ENCODE measurements at places on chromosomes 2 and 18.

DNA sequence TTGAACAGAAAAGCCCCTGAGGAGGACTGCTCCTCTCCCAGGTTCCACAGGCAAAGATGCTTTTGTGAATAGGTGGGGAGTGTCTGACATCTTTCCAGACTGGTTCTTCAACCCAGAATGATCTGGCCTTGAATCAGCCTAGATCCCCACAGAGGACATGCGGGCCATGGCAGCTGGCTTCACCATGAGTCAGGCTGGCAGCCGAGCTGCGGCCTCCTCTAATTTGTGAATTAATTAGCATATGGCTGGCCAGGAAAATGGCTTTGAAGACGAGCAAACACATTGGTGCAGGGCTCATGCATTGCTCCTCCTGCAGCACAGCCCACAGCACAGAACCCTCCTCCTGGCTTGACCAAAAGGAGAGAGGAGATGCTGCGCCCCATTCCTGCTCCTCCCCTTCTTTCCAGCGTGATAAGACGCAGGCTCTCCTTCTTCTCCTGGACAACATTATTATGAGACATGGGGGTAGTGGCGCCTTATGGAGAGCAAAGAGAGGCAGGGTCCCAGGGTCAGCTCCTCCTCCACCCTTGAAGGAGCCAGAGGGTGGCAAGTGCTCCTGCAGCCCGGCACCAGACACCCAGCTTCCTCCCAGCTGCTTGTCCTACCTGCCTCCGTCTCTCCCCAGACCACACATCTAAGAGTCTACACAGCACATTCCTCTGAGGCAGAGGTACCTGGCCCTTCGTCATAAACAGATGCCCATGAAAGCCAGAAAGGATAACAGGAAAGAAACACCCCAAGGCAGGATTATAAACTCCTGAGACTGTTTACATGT, 66.7 kb downstream of the EDAR start:
- DNase-seq = no peak

DNA sequence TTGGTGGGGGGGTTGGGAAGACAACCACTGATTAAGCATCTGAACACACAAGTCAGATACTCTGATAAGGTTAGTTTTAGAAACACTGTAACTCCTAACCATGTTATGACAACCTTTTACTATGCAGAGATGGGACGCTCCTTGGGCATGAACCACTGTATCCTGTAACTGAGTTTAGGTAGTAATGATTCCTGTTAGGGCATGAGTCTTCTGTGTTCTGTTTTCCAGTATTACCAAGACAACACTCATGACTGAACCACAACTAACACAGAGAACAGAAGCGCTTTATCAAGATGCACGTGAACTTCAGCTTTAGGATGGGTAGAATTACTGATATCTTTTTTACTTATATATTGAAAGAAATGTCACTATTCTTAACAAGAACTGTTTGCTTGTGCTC, 14.1 kb upstream of the CREB1 start:
- DNase-seq = no peak

DNA sequence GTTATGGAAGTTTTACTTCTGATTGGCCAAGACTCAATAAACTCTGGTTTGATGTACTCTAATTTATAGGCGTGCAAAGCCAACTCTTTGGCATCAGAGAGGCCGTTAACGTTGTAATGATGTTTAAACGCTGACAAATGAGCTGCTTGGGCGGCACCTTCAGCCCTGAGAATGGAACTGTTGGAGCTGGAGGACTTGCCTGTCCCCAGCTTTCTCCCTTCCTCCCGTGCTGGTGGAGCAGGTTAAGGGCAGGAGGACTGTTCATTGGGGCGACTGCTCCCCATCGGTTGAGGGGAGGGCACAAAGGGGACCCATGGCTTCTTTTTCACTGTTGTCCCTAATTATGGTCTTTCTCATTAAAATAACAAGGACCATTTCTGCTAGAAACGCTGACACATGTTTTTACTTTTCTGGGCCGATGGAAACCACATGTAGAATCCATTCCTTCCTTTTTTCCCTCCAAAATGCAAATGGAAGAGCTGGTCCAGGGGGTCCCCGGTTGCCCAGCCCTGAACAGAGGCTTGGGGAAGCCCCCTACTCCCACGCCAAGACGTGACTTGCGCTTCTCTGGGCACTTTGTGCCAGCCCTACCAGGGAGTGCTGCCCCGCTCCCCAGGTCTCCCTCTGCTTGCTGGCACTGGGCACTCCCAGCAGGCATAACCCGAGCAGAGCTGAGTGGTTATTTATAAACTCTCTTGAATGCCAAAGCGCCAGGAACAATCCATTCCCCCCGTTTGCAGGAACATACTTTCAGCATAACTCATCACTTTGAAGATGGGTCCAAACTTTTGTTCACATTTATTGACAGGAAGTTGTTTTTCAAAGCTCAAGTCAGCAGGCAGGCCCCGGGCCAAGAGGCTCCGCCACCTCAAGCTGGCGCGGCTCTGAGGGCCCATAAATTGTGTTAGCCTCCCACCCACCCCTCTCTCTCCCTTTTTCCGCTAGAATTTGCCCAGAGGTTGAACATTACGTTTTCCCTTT, 170.1 kb downstream of the ASB1 start:
- DNase-seq = no peak

- DNase-seq = no peak
These were observed 66.8 kb downstream of the ZNF236 start for GRCh38 chr18:76889091-76889699.

DNA sequence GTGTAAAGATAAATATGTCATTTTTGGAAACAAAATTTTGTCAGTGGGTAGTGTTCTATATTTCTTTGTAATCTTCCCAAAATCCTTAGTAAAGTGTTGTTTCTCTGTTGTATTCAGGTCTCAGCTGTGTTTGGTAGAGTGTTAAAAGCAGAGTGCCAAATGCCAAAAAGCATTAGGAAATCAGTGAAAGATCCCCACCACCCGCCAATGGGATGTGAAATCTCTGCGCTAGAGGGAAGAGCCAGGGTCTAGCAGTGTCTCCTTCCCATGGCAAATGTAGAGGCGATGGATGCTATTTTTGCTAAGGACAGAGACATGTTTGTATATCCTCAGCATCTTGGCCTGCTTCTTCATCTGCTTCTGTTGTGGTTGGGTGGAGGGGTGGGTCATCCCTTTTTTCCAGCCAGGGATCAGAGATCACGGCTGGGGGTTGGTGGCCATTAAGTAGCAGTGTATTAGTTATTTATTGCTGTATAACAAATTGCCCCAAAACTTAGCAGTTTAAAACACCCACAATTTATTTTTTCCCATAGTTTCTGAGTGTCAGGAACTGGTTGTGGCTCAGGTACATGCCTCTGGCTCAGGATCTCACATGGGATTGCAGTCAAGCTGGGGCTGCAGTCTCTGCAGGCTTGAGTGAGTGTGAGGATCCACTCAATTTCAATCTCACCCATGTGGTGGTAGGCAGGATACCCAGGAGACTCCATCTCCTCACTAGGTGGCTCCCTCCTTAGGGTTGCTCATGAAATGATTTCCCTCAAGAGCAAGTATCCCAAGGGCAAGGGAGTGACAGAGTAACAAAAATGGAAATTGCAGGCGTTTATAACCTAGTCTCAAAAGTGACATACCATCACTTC, 211.9 kb downstream of the MYCN start:
- no peak for DNase-seq

DNA sequence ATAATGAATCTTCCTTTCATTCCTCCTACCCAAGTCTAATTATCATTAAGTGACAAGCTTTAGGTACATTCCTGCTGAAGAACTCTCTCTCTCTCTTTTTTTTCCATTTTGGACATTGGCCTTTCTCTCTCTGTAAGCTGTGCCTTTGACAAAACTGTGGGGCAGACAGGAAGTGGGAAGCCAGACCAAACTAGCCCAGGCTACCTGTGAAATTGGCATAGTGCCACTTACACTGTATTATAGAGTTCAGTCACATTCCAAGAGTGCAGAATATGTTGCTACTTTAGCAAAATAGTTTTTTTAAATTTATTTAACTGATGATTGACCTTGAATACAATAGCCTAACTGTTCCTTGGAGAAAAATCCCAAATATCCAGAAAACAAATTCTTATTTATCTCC, 381.5 kb upstream of the ETAA1 start:
- no peak for DNase-seq

DNA sequence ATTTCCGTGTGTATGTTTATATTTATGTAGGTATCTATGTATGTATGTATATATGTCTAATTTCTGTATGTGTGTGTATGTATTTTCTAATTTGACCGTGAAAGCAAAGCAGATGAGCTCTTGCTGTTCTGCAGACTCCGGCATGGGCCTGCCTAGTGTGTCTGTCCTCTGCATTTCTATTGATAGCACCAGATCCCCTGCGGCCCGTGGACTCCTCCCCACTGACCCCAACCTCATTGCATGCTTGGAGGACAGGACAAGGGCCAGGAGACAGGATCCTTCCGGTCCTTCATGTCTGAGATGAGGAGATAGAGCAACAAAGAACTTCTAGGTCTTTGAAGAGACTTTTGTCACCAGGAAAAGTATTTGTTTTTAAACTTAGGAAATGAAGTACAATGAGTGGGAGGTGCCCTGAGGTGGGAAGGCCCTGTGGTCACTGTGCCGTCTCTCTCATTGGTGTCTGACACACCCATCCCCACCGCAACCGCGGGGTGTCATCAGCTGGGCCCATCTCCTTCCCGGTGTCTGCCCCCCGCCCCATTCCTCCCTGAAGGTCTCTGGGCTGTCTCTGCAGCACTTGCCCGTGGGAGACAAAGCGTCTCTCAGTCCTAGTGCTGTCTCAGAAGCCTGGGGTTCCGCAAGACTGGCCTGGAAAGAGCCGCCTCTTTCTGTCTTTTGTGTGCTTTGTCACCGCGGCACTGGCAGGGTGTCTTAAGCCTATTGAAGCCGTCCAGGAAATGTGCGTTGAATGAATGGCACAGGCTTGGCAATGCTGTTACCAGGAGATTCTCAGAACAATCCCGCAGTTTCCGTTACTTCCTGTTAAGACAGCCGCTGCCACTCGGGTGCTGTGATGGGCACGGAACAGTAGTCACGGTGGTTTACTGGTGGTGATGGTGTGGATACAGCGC, 216.4 kb downstream of the AGAP1 start:
- DNase-seq = no peak

All from glutamatergic neuron (in vitro differentiated cells).